Stimulated activated CD8-positive, alpha-beta memory T cell treated with anti-CD3 and anti-CD28 coated beads, Interleukin-2, amount 100 ng/mL, for 1 hour (primary cell): ENCODE measurements at places on chromosomes 1 and 21.

DNA sequence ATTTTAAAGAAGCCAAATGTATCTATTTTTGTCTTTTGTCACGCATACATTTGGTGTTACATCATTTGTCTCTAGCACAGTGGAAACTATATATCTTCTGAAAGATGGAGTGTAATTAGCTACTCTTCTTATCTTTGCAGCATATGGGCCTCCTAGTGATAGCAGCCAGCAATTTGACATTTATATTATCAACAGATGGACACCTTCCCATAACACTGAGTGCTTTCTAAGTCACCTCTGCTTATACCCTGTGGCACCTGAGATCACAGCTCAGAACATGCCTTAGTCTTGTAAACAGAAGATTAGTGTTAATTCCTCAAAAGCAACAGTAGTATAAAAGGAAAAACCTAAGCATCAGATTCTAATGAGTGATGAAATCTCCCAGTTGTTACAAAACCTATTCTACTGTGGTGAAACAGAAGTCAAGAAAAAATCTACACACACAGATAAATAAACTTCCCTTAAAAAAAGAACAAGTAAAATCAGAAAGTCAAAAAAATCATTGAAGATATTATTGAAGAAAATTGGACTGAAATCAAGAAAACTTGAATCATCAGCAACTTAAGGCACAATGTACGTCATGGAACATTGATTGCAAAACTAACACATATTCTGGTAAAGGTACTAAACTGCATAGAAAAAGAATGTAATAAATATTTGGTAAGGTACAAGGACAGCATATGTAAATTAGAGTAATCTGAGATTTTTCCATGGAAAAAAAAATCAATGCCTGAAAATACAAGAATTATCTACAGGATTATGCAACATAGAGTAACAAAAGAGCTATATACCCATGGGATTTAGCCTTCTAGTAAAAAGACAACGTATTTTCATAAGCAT, 61.7 kb downstream of the KCNT2 start:
- DNase-seq, result no peak

DNA sequence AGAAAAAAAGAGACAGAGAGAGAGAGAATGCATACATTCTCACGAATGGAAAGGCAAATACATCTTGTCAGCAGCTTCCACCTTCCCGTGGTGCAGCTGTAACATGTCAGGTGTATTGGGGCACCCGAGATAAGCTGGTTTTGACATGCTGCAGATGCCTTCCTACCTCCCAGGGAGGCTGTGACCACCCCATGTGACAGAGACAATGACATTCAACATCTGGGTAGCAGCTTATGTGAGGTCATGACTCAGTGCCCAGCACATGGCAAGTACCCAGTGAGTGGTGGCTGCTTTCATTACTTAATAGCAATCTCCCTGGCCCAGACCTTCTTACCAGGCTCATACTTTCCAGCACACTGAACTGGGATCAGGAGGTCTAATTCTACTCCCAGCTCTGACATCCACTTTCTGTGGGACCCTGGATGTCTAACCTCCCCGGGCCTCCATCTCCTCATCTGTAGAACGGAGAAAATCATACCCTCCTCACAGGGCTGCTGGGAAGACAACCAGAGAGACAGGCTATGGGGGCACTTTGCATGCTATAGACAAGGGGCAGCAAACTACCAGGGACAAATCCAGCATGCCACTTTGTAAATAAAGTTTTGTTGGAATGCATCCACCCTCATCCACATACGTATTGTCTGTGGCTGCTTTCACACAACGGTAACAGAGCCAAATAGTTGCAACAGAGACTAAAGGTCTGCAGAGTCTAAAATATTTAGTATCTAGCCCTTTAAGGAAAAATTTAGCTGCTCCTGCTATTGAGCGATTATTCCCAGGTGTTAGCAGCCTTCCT, 38.5 kb upstream of the ZBTB40 start:
- no peak for DNase-seq

DNA sequence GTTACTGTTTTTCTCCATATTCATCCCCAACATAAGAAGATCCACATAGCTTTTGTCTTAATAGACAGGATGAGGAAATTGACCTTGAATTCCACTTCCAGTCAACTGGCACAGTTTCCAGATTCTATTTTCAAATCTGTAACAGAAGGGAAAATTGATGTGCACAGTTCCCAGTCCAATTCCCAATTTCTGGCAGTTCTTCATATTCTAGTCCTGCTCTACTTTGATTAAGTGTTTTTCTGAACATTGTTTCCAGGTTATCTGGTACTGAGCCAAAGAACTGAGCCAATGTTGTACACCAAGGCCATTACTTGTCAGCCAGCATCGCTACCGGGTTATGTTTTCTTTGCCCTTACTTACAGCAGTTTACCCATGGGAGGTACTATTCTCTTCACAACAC, 1755.4 kb downstream of the PLA2G4A start:
- DNase-seq, result no peak

- DNase-seq, result no peak
These were observed 238.1 kb downstream of the HMCN1 start for GRCh38 chr1:185972096-185972850.

- DNase-seq, result no peak
These were observed 302.7 kb downstream of the DISC1 start for GRCh38 chr1:231929311-231929710.

DNA sequence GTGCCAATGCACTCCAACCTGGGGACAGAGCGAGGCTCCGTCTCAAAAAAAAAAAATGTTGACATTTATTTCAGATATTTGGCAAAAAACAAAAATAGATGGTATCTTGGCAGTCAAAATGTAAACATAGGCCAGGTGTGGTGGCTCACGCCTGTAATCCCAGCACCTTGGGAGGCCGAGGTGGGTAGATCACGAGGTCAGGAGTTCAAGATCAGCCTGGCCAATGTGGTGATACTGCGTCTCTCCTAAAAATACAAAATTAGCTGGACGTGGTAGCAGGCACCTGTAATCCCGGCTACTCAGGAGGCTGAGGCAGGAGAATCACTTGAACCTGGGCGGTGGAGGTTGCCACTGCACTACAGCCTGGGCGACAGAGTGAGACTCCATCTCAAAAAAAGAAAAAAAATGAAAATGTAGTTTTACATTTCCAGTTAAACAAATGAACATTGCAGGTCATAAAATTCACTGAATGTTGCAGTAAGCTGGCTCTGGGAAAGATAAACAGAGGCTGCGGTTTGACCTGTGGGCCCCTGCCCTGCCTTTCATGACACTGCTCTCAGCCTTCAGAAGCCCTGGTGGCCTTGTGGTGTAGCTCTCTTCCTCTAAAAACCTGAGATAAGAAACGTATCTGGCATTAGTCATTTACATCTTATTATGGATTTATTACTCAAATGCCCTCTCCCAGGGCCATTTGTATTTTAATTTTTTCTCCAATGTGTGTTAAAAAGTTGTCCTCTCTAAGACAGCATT, 12.2 kb upstream of the SLC44A3 start:
- DNase-seq, result no peak

GRCh38 chr1:25651824-25652741, 35.5 kb downstream of the MAN1C1 start:
- DNase-seq, result no peak

GRCh38 chr1:112508278-112509004, at the start of gene WNT2B:
Gene WNT2B (plus strand): TSS chr1:112508965. CDS start chr1:112509263, 298 bp downstream.
- no peak for DNase-seq
